ENCODE measurements at places on chromosomes 11 and 22.

DNA sequence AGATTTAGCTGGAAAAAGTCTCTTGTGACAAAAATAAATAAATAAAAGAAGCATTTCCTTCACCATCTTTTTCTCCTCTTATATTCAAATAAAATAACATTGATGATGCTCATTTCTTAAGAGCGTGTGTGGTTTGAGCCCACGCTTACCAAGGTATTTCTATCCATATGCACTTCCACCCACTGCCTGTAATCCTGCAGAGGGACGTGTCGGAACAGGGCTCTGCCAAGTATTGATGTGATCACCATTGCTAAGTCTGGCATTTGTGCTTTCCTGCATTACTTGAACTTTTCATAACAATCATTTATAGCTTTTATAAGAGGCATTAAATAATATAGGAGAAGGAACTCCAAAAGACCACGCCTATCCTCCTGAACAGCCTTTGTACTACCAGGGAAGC, 107.6 kb downstream of the SHANK2 start:
- DNase-seq, result no peak

GRCh38 chr11:3905080-3905953, 49.9 kb downstream of the STIM1 start:
- DNase-seq, result peak; percentile 68

- peak; percentile 89 for DNase-seq
These were observed 13.4 kb downstream of the SYT7 start for GRCh38 chr11:61567286-61568061.

- DNase-seq, result no peak
These were observed 712 bp downstream of the UPK3A start for GRCh38 chr22:45285263-45286058.

- DNase-seq, result no peak
These were observed 15.8 kb downstream of the OR8D1 start for GRCh38 chr11:124297921-124298320.

DNA sequence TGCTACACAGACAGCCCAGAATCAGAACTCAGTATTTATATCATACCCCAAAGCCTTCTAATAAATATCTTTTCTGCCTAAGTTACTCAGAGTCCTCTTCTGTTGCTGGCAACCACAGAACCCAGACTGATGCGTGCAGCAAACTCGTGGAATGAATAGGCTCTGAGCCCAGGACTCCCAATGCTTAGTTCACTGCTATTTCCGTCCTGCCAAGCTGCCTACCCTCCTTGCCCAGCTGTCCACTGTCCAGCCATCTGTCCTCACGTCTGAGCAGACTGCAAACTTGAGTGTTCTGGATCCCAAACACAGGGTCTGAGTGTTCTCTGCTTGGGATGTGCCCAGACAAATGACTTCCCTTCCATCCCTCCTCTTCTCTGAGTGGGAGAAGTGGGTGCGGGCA, 19.4 kb downstream of the PTPN5 start:
- DNase-seq, result no peak

DNA sequence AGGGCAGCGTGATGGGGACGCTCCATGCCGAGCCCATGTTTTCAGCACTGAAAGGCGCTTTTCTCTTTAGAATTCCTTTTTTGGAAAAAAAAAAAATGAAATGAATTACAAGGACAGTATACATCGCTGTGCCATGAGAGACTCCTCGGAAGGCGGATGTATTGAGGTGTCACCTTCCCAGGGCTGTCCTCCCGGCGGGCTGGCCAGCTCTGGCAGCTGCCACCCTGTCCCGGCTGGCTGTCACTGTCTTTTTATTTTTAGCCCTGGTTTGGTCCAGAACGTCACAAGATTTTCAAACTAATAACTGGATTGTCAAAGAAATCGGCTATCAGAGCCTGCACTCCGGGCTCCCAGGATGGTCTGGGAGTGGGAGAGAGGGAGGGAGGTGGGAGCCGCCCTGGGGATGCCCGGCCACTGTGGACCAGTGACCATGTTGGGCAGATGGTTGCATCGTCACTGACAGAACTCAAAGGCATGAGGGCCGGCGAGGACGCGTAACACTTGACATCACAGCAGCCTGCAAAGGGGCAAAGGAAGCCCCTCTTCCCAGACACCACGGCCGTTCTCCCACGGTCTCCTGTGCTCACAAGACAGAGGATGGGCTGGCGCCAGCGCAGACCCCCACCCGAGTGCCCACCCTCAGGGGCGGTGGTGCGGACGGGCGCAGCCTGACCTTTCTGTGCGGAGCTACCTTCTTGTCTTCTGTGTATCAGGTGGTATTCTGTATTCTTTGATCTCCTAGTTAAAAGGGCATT, 392.9 kb downstream of the TBC1D22A start:
- no peak for DNase-seq

DNA sequence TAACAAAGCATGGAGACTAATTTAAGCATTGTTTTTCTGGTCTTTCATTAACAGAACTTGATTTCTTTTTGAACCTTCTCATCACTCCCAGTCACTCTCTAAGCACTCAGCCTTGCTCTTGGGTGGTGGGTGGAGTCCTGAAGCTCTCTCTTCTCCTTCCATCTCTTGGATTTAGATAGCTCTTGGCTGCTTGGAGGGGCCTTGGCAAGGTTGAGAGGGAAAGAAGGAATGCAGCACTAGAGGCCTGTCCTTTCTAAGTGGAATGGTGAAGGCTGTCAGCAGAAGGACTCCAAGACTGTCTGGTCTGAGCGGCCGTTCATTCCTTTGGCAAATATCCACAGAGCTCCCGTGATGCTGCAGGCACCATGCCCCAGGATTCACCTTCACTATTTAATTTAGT, 168.6 kb upstream of the E2F8 start:
- DNase-seq, result no peak

- no peak for DNase-seq
These were observed 97.0 kb downstream of the ST3GAL4 start for GRCh38 chr11:126452241-126453101.

DNA sequence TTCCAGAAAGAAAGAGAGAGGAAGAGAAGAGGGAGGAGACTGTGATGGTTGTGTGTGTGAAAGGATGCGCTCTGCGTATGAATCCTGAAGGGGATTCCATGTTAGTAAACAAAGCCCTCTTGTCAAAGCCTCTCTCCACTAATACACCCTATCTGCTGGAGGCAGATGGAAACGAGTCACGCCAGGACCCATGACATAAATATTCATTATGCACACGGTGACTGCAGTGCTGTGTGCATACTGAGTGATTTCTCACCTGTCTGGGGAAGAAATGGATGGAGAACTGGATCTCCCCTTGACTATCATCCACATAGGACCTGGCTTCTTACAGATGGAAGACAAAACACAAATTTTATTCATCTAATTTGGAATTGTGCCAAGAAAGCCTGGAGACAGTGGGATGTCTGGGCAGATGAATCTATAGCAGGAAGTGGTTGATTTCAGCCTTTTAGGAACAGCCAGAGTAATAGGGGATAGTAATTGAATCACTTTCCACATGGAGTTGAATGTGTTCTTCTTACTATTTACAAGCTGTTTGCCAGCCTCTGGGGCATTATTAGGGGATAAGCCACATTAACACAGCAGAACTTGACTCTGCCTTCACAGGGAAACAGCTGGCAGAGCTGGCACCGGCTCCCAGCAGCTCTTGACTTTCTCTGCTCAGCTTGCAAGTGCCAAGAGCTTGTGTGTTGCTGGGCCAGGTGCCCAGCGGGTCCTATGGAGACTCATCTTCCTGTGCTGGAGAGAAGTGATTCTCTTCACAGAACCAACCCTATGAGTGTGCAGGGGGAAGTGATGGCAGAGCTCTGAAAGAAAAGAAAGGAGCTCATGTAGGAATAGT, 9.0 kb downstream of the MTNR1B start:
- DNase-seq, result no peak

GRCh38 chr22:42644422-42645340, 4.3 kb upstream of the ATP5MGL start:
- no peak for DNase-seq

Data from GM20000 (cell line).